ENCODE measurements at places on chromosomes 7 and 10. TPM values are rescaled to one million over a fixed set of nuclear protein-coding genes. Genes with fewer than 3 reads are reported as not detected.

FAM25G gene
- total RNA-seq = not detected

LMTK2 gene
- 7.5 TPM for total RNA-seq

PNLIPRP1 gene
- not detected for total RNA-seq

TFR2 gene
- total RNA-seq = 0.44 TPM

ZNF3 gene
- total RNA-seq = 19.1 TPM

NKX2-3 gene
- not detected for total RNA-seq

SSBP1 gene
- total RNA-seq = 246 TPM

ABCA13 gene
- total RNA-seq = 0.05 TPM

KLF14 gene
- not detected for total RNA-seq

ITPRID1 gene
- total RNA-seq = not detected

TET1 gene
- 0.69 TPM for total RNA-seq

MYH16 gene
- 0.64 TPM for total RNA-seq

LIPF gene
- total RNA-seq = not detected

VENTX gene
- total RNA-seq = not detected

SORCS3 gene
- not detected for total RNA-seq

HSPA12A gene
- total RNA-seq = 0.05 TPM

PILRA gene
- not detected for total RNA-seq

ASB15 gene
- not detected for total RNA-seq

POLR2J3 gene
- total RNA-seq = 12.4 TPM

OR2A42 gene
- total RNA-seq = not detected

SMKR1 gene
- 1.2 TPM for total RNA-seq

TMEM168 gene
- total RNA-seq = 11.5 TPM

CDK6 gene
- total RNA-seq = 28.9 TPM

EMX2 gene
- not detected for total RNA-seq

TSPAN13 gene
- 56.2 TPM for total RNA-seq

IDI2 gene
- not detected for total RNA-seq

MCU gene
- 25.1 TPM for total RNA-seq

PVRIG gene
- not detected for total RNA-seq

GDF2 gene
- total RNA-seq = not detected

THAP5 gene
- total RNA-seq = 11.0 TPM

HPSE2 gene
- 0.05 TPM for total RNA-seq

PCLO gene
- 0.33 TPM for total RNA-seq

OPN4 gene
- total RNA-seq = not detected

STOX1 gene
- 0.59 TPM for total RNA-seq

FAM131B gene
- 0.54 TPM for total RNA-seq

AGAP6 gene
- 2.4 TPM for total RNA-seq

SPDYE8 gene
- not detected for total RNA-seq

HABP2 gene
- total RNA-seq = not detected

ZNF804B gene
- total RNA-seq = not detected

GNGT1 gene
- not detected for total RNA-seq

NPFFR1 gene
- not detected for total RNA-seq

HMX3 gene
- not detected for total RNA-seq

ZNF365 gene
- total RNA-seq = 0.33 TPM

SLC18A3 gene
- not detected for total RNA-seq

ZNF212 gene
- 3.9 TPM for total RNA-seq

ZNF438 gene
- total RNA-seq = 15.9 TPM

TEX47 gene
- total RNA-seq = not detected

WDFY4 gene
- 3.5 TPM for total RNA-seq

AGR2 gene
- total RNA-seq = not detected

CRHR2 gene
- total RNA-seq = not detected

ADAM22 gene
- total RNA-seq = 0.67 TPM

BPGM gene
- 7.1 TPM for total RNA-seq

PAOX gene
- 3.3 TPM for total RNA-seq

AKR1B15 gene
- total RNA-seq = not detected

DDC gene
- total RNA-seq = not detected

OR2A5 gene
- total RNA-seq = not detected

RELN gene
- 27.9 TPM for total RNA-seq

SFR1 gene
- total RNA-seq = 13.3 TPM
